ENCODE measurements at places on chromosomes 2 and 18.

DNA sequence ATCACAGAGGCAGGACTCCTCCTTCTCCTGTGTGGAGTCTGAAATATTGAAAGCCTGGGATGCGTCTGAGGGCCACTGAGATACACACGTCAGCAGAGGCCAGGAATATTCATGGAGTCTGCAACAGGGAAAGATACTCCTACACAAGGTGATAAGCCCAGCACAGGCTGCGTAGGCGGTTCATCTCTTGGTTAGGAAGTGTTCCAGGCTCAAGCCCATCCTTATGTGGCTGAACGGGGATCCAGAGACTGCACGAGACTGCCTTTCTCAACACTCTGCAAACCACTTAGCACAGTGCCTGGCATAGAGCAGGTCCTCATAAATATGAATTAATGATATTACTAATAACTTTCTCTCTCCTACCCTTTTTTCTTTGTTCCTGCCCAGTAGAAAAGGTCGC lies 29.2 kb upstream of the AGPS start:
- H3K4me1 ChIP-seq, result no peaks in the 10 kb centered on the region
- DNase-seq, result no peak
- H3K4me3 ChIP-seq, result no peak overlapping the region
- H3K36me3 ChIP-seq, result no peaks in the 10 kb centered on the region

DNA sequence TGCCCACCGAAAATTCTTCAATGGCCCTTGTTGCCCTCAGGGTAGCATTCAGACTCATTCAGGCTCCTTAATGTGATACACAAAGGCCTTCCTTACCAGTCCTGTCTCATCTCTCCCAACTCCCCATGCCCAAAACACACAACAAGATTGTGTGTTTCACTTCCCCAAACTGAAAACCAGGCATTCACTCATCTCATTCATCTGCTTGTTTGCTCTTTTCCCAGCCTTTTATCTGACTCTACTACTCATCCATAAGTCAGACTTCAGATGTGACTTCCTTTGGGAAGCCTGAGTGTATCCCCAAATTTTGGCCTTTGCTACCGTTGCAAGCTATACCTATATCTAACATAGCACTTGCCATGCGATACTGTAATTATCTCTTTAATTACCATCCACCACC lies 9.7 kb upstream of the SLC39A10 start:
- no peaks in the 10 kb centered on the region for H3K27me3 ChIP-seq
- H3K4me3 ChIP-seq, result no peak overlapping the region
- no peak overlapping the region for H3K27ac ChIP-seq
- no peaks in the 10 kb centered on the region for H3K36me3 ChIP-seq
- no peak for DNase-seq
- H3K4me1 ChIP-seq, result no peaks in the 10 kb centered on the region

DNA sequence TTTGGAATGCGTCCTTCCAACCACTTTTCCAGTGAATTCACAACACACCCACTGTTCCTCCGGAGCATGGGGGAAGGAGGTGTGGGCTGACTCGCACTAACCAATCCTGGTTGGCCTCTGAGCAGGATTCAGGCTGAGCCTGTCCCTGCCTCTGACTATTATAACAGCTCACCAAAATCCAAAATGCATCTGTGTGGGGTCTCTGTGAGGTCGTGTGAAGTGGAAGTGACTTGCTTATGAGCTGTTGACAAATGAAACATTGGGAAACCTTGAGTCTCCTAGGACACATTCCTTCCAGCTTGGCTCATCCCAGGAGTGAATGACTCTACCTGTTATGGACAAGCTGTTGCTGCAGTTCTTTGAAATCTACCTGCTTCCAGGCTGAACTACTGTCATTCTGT lies 1.5 kb downstream of the CIDEA start:
- H3K4me3 ChIP-seq, result no peak overlapping the region
- no peaks in the 10 kb centered on the region for H3K36me3 ChIP-seq
- peaks cover 36% of the 10 kb centered on the region for H3K27me3 ChIP-seq
- DNase-seq, result no peak
- H3K27ac ChIP-seq, result peak overlapping the region; percentile 52

DNA sequence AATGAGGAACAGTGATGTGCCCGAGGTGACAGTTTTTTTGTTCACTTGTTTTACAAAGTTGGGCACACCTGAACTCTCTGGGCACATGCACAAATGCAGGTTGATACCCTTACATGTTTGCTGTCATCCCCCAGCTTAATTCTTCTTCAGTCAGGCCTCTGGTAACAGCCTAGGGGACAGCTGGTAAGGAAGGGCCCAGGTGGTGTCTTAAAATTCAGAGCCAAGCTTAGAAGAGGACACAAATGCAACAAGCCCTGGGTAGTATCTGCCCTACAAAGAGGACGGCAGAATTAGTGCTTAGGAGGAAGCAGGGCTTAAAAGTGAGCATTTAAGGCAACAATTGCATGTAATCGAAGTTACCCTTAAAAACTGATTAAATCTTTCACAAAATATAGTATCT lies 171.9 kb upstream of the ACAA2 start:
- no peak overlapping the region for H3K27ac ChIP-seq
- H3K27me3 ChIP-seq, result no peaks in the 10 kb centered on the region
- H3K4me3 ChIP-seq, result no peak overlapping the region
- H3K36me3 ChIP-seq, result no peaks in the 10 kb centered on the region

DNA sequence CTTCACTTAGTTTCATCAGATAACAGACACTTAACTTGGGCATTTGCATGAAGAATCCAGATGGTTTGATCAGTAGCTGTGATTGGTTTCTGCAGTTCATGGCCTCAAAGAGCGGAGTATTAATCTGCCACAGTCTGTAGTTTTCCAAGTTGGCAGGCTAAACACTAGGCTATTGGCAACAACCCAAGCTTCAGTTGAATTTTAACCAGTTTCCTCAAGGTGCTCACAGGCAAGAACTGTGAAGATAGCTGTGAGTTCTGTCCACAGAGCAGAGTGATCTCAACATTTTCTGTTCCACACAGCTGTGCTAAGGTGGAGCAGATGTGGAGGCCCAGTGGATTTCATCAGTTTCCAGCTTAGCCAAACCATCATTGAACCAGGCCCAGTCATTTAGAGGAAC lies 469.5 kb upstream of the LINC00305 start:
- no peak overlapping the region for H3K4me3 ChIP-seq
- H3K27me3 ChIP-seq, result no peaks in the 10 kb centered on the region
- H3K36me3 ChIP-seq, result no peaks in the 10 kb centered on the region
- DNase-seq, result no peak

DNA sequence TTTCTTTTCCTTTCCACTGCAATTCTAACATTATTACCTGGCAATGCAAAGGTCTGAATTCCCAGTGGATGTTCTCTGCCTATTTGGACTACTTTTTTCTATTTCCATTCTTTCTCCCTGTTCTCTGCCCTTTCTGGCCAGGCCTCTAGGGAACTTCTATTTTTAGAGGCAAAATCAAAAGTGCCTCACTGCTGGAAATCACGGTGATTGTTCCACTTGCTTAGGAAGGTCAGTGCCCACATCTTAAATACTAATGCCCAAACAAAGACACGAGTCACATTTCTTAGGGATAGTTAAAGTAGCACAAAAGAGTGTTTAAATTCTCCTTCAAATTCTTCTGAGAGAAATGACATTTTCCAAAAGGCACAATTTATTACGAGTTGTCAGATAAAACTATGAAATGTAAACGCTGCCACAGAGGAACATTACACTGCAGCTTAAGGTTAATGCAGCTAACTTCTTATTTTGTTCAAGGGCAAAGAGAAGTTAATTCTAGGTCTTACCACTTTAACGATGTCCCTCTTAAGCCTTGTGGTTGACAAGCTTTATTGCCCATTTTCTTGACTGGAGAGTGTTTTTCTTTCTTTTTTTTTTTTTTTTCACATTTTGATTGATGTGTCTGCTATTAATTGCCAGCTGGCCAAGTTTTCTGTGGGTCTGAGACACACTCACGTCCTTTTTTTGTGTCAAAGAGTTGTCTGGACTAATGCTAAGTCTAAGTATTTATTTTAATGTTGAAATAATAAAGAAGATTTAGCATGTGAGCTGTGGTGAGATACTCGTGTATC lies 34.7 kb downstream of the ST6GAL2 start:
- no peak overlapping the region for H3K4me3 ChIP-seq
- H3K27me3 ChIP-seq, result no peaks in the 10 kb centered on the region
- H3K36me3 ChIP-seq, result no peaks in the 10 kb centered on the region
- no peak for DNase-seq
- H3K27ac ChIP-seq, result no peak overlapping the region

GRCh38 chr18:1797235-1797634 lies 774.1 kb downstream of the METTL4 start:
- H3K27me3 ChIP-seq, result no peaks in the 10 kb centered on the region
- H3K27ac ChIP-seq, result no peak overlapping the region
- no peaks in the 10 kb centered on the region for H3K36me3 ChIP-seq
- no peaks in the 10 kb centered on the region for H3K4me1 ChIP-seq

DNA sequence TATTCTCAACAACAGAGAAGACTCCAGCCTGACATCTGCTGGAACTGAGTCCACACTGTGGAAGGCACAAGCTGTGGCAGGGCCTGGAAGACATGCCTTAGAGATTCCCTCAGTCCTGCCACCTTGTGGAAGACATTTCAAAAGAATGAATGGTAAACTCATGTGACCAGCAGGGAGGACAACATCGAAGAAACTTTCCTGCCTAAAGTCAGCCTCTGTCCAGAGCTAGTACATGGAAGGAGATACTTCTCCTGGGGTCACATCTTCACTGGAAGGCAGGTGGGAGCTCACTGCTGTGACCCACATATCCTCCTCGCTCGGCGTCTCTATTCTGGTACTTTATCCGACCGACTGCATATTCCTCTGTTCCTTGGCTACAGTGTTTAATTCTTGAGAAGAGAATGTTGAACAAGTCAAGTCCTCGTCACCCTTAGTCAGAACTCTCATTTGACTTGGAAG lies 59.5 kb downstream of the PUM2 start:
- H3K27me3 ChIP-seq, result no peaks in the 10 kb centered on the region
- peaks cover 3% of the 10 kb centered on the region for H3K4me1 ChIP-seq
- H3K27ac ChIP-seq, result no peak overlapping the region
- no peak for DNase-seq

- H3K4me3 ChIP-seq, result no peak overlapping the region
- peaks cover 16% of the 10 kb centered on the region for H3K4me1 ChIP-seq
- H3K27ac ChIP-seq, result no peak overlapping the region
- H3K36me3 ChIP-seq, result peaks cover 5% of the 10 kb centered on the region
These were observed 57.7 kb downstream of the BIN1 start for GRCh38 chr2:127048969-127049897.

DNA sequence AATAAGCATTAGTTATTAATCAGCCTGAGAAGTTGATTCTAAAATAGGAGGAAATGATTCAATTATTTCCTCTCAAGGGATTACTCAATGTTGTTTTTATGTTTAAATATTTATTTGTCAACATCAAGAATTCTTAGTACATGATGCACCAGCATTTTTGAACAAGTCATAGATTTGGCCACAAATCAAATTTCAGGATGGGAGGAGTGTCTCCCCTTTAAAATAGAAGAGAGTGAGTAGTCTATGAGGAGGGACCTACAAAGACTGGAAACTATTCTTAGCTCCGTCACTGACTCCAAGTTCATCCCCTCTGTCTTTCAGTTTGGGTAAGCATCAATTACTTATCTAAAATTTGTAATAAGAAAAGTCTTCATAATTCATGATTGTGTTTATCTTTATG lies 18.6 kb upstream of the IL18R1 start:
- H3K27me3 ChIP-seq, result no peaks in the 10 kb centered on the region
- no peaks in the 10 kb centered on the region for H3K36me3 ChIP-seq
- peaks cover 12% of the 10 kb centered on the region for H3K4me1 ChIP-seq

GRCh38 chr2:229273723-229274338 lies 2.7 kb upstream of the PID1 start:
- peak overlapping the region; percentile 33 for H3K4me3 ChIP-seq
- DNase-seq, result no peak
- no peaks in the 10 kb centered on the region for H3K36me3 ChIP-seq
- H3K27me3 ChIP-seq, result no peaks in the 10 kb centered on the region
- peaks cover 24% of the 10 kb centered on the region for H3K4me1 ChIP-seq

DNA sequence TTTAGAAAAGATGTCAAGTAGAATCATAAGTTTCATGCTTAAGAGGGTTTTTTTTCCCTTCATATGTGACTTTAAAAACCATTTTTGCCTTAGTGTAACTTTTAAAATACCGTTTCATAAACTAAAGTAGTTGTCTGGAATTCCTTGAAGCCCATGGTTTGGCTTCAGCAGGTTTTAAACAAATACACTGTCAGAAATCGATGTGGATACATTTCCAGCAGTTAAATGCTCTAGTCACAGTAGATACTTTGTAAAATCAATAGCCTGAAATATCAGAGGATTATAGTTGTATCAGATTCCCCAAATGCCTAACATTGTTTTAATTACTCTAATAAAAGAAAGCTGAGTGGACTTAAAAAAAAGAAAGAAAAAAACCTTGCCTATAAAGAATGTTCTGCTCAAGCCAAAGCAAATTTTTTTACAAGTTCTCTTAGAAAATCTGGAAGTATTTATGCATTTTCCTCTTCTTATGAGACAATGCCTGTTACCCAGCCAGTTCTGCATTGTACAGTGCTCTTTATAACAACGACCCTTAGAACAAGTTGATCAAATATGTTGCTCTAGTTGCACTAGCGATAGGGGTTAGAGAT lies 260.5 kb downstream of the LTBP1 start:
- no peak for DNase-seq
- no peak overlapping the region for H3K4me3 ChIP-seq

DNA sequence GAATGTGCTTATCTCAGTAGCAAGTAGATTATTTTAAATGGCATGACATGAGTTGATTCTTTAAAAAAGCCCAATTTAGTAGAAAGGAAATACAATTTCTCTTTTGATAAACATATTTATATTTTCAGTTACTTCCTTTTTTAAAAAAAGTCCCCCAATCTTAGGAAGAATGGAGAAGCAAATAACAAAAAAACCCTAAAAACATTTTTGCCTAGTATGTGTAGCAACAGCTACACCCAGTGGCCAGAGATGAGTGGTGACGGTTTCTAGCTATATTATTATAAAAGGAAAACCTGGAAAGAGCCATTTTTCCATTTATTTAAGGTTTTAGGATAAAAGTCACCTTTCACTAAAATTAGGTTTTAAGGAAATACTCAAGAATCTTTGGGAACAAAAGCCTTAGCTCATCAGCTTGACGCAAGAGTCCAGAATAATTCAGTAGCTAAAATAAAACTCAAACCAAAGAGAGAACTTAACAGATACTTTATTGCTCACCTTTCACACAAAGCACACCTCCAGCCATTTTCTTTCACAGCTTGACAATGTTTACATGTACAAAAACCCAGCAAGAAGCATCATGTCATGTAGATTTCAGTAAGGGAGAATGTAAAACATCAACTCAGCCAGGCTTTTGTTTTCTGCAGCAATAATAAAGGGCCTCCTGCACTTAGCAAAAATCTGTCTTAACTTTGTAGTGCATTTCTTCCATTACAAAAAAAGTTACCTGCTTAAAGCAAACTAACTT lies 15.7 kb downstream of the FAM98A start:
- H3K4me1 ChIP-seq, result no peaks in the 10 kb centered on the region
- no peak for DNase-seq
- H3K36me3 ChIP-seq, result peaks cover 47% of the 10 kb centered on the region
- H3K27me3 ChIP-seq, result no peaks in the 10 kb centered on the region

- H3K27me3 ChIP-seq, result no peaks in the 10 kb centered on the region
- DNase-seq, result no peak
- no peak overlapping the region for H3K4me3 ChIP-seq
These were observed 460.9 kb downstream of the RIT2 start for GRCh38 chr18:42654556-42654955.

- no peaks in the 10 kb centered on the region for H3K36me3 ChIP-seq
- no peak for DNase-seq
- no peak overlapping the region for H3K4me3 ChIP-seq
These were observed 12.0 kb downstream of the UGT1A3 start for GRCh38 chr2:233740870-233741269.

GRCh38 chr2:11133238-11133935 lies 21.9 kb upstream of the SLC66A3 start:
- no peaks in the 10 kb centered on the region for H3K36me3 ChIP-seq
- no peak for DNase-seq
- no peak overlapping the region for H3K27ac ChIP-seq

Data from suprapubic skin (tissue), 4 donors.